ENCODE measurements at places on chromosomes 1 and 21.

DNA sequence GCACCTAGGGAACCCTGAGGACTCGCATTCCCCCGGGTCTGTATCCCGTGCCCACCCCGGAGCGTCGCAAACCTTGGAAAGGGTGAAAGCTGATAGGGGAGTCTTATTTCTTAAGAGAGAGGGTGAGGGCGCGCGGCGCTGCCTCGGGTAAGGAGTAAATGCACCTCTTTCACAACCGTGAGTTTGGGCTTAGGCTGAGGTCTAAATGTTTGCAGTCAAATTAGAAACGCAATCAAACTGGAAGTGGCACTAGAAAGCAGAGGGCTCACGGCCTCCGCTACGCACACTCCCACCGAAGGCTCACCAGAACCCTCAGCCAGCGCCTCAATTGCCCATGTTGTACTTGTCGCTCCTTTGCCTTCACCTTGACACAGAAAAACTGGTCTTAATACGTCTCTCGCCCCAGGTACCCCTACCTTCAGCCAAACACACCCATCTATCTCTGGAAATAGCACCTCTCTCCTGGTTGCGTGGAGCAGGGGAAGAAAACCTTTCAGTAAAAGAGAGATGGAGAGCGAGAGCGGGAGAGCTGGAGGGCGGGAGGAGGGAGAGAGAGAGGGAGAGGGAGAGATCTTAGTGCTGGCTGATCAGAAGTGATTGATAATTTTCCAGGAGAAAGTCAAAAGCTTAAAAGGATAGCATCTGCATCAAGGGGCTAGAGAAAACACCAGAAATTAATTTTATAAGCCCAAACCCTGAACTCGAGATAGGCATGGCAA lies 1.7 kb upstream of the HLX start:
- no peak for DNase-seq

DNA sequence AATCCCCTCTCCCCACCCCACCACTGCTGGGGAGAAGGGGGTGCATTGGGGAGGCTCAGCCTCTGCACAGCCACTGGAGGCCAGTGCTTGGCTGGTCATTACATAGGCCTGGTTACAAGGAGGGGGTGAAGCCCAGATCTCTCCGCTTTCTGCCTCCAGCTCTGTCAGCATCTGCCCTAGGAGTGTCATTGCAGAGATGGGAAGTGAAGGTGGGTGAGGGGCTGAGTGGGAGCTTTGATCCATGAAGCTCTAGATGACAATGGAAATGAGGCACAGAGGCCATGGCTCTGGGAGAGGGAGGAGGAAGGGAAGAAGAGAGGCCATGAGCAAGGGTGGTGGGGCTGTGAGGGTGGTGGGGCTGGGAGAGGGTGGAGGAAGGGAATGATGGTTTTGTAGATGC lies 411.6 kb downstream of the MATN1 start:
- no peak for DNase-seq

GRCh38 chr1:43558346-43558841 lies 27.7 kb downstream of the PTPRF start:
- DNase-seq = no peak

- peak; percentile 29 for DNase-seq
Observed at GRCh38 chr1:167059045-167059808, 30.9 kb downstream of the GPA33 start.

GRCh38 chr1:71030026-71030425 lies 17.6 kb downstream of the PTGER3 start:
- DNase-seq = no peak

DNA sequence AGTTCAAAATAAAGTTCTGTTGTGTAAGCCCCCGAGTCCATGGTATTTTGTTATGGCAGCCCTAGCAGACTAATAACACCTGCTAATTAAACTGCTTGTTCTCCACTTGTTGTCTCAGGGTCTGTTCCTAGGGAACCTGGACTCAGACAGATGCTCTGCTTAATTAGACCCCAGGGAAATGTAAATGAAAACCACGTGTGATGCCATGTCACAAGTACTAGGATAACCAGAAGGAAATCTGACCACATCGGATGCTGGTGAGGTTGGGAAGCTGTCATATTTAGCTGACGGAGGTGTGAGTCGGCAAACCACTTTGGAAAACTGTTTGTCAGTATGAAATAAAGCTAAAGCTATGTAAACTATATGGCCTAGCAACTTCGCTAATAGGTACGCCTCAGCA lies 19.6 kb downstream of the EDN2 start:
- no peak for DNase-seq

GRCh38 chr21:26739189-26739588 lies 106.0 kb downstream of the ADAMTS1 start:
- DNase-seq = no peak

DNA sequence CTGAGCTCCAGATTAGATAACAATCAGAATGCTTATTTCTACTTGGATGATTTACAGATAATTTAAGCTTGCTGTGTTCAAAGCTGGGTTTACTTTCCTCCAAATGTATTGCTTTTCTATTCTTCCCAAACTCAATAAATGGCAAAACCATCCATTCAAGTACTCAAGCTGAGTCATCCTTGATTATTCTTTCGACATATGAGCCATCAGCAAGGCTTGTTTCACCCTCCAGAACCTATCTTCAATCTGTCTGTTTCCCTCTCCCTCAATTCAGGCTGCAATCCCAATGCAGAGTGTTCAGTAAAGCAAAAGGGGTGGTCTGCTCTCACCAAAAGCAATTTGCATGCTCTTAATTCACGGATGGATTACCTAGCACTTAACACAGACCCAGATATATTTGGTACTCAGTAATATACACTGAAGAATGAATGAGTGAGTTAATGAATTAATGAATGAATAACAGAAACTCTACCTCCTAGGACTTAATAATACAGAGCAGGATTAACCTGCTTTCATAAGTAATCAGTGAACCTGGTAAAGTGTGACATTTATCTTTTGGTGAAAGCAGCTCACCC lies 41.9 kb downstream of the DDR2 start:
- no peak for DNase-seq

- DNase-seq = no peak
Observed at GRCh38 chr1:89762386-89762778, 58.5 kb upstream of the LRRC8D start.

GRCh38 chr1:197807216-197807615 lies 31.9 kb upstream of the DENND1B start:
- DNase-seq = no peak

- peak; percentile 26 for DNase-seq
Observed at GRCh38 chr1:206716870-206717673, 32.4 kb downstream of the MAPKAPK2 start.

GRCh38 chr1:231931846-231932454 lies 305.4 kb downstream of the DISC1 start:
- DNase-seq = no peak

DNA sequence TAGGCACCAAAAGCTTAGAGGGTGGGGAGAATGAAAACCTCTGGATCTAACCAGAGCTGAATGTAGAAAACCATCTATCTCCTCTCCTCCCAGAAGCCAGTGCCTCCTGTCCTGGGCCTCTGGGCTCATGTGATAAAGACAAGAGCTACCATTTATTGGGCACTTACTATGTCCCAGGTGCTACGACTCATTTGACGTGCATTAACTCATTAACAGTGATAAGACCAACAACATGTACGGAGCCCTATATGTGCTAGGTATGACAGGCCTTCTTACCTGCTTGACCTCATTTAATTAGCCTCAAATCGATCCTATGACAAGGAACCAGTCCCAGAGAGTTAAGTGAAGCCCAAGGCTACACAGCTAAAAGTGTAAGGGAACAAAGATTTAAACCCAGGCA lies 19.7 kb downstream of the CAPZB start:
- DNase-seq = no peak

GRCh38 chr1:96361961-96362360 lies 359.6 kb upstream of the PTBP2 start:
- no peak for DNase-seq

DNA sequence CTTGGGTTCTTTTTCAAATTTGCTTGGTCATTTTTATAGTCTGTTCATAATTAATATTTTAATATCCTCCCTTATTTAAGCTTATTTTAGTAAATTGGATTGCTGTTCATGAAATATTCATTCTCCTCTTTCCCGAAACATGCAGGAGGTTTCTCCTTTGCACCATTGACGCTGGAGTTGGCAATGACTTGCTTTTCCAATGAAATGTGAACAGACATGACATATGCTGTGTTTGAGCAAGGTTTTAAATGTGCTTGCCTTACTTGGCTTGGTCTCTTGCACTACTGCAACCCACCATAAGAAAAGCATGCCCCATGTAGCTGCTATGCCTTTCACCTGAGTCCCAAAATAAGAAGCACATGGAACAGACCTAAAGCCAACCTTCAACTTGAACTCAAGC lies 498.0 kb upstream of the NFIA start:
- no peak for DNase-seq

- DNase-seq = peak; percentile 12
Observed at GRCh38 chr1:6962996-6963911, 178.0 kb downstream of the CAMTA1 start.

DNA sequence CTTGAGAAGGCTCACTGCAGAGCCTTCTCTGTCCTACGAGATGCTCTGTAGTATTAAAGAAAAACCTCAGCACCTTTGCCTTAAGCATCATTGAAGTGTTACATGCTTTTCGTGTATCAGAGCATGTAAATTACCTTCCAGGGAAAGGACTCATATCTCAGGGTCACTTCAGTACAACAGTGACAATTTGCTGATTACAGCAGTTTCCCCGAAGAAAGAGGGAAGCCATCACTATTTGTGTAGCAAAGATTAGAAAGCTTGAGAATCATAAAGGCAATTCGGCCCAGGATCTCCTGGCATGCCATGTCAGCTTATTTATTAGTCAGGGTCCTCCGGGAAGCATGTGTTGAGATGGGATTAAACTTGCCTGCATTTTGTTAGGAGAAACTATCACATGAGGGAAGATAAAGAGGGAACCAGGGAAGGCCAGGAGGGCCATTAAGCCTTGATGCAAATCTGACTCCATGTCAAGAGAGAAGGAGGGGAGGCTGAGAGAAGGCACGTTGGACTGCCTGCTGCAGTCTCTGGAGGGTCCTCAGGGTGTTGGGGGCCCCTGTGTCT lies 55.2 kb upstream of the KCNJ6 start:
- no peak for DNase-seq

- no peak for DNase-seq
Observed at GRCh38 chr21:43858806-43859648, 6.0 kb upstream of the AGPAT3 start.

- no peak for DNase-seq
Observed at GRCh38 chr1:29664711-29665110, 428.4 kb downstream of the PTPRU start.

- DNase-seq = no peak
Observed at GRCh38 chr1:115082949-115083348, 6.4 kb downstream of the TSPAN2 start.

GRCh38 chr1:23394684-23395083 lies 25.0 kb upstream of the ZNF436 start:
- DNase-seq = no peak

- no peak for DNase-seq
Observed at GRCh38 chr1:191142748-191143147, 665.1 kb upstream of the BRINP3 start.

DNA sequence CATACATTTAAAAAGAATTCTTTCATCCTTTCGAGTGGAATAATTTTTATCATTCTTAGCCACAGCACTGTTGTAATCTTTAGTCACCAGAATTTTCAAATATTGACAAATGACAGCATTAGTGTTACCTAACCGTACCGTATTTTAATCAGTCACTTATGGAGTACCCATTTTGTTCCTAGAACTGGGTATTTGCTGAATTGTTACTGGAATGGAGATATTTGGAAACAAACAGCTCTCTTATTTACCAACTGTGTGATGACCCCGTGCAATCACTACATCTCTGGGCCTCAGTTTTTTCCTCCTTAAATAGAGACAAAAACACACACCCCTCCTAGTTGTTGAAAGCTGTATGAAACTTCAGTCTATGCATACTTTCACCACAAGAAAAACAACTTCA lies 7.9 kb upstream of the XCL2 start:
- DNase-seq = no peak

DNA sequence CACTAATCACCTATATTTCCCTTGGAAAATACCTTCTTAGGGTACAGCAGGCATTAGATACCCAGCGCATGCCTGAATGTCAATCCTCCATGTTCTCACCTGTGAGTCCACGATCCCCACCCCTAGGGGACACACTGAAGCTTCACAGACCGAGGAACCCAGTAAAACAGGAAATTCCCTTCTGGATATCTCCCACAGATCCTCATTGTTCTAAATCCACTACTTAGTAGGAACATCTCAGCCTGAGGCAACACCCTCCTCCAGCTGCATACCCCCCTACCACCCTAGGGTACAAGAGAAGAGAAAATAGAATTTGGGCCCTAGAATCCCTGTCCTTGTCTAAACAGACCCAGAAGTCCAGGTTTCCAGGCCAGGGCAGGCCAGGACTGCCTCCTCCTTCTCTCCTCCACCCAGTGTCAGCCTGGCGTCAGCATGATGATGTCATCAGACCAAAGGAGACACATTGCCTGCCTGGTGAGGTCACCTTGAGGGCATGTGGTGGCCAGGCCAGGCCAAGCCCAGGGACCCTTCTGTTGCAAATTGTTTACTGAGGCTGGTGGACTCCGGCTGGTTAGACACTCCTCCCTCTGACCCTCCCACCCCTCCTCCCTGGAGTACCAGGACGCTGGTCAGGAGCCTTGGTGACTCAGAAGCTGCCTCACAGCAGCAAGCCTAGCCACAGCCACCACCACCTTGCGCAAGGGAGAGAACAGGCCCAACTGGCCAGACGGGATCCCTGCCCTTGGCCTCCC lies 6.2 kb downstream of the NECTIN4 start:
- DNase-seq = no peak

- no peak for DNase-seq
Observed at GRCh38 chr1:67134695-67135094, at the start of gene C1orf141. Gene C1orf141, minus strand, starts transcription at chr1:67134970. Its CDS starts 7,730 bp downstream, at chr1:67127240.

DNA sequence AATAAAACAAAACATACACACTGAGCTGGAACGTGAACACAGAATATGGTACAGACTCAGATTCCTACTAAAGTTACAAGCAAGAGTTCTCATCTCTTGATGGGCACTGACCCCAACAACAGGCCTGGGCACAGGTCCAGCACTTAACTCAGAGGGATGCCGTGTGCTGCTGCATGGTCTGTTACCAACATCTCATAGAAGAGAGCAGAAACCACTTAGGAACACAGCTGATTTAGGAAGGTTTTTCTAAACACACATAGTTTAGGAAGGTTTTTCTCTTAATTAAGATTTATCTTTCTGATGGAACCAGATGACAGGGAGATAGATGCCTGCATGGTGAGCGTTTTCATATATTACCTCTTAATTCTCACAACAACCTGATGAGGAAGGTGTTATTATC lies 1.5 kb downstream of the GCLM start:
- DNase-seq = no peak

DNA sequence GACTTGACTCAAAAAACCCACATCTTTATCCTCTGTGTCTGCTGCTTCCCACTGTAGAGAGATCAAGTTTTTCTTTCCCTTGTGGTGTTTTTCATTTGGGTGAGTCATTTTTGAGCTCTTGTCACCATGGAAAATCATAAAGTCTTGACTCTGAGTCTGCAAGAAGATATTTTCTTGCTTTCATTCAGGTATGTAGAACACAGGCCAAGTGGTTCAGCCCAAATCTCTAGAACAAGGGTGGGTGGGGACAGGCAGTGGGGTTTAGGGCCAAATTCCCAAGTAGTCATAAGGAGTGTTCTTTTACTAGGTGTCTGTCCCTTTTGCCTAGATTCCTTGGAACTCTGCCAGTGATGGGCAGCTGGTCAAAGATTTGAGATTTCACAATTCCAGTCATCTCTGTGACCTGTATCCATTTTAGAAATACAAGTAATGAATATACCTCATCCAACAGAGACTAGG lies 21.5 kb upstream of the ARHGAP29 start:
- DNase-seq = no peak

- DNase-seq = no peak
Observed at GRCh38 chr1:219581766-219582165, 31.1 kb downstream of the ZC3H11B start.
